ENCODE measurements at places on chromosomes 5 and 9.

GRCh38 chr5:89498699-89499098, 615.7 kb upstream of the MEF2C start:
- DNase-seq: no peak

- no peak for DNase-seq
Measured at GRCh38 chr5:115354246-115354645, 57.8 kb upstream of the CCDC112 start.

- DNase-seq: no peak
Measured at GRCh38 chr5:74130155-74130897, 504.3 kb downstream of the ARHGEF28 start.

DNA sequence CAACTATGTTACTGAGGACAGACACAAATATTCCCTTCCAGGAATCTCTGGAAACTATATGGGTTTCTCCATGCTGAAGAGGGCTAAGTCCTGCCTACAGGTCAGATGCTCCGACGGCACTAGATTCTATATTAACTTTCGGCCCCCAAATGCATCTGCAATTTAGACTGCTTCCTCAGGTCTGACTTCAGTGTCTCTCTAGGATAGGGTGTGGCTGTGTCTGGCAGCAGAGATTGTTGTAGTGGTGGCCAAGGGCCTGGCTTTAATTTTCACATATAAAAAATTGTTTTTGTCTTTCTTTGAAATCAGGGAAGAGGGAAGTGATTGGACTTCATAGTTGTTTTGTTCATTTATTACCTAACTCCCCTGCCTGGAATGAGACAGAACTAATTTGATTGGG, 101.8 kb downstream of the PJA2 start:
- no peak for DNase-seq

DNA sequence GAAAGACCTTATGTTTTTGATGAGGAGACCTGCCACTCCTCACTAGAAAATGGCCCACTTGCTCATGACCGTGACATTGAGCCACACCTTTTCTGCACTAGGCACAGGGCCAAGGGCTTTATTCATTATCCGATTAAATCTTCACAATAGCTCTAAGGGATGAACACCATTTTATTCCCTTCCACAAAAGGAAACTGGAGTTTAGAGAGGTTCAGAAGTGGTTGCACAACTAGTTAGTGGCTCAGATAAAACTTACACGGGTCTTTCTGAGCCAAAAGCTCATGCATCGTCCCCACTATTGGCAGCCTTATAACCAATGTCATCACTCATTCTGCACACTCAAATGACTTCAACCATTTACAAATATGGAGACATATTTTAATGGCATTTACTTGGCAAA, 39.4 kb downstream of the SUSD1 start:
- DNase-seq: no peak

DNA sequence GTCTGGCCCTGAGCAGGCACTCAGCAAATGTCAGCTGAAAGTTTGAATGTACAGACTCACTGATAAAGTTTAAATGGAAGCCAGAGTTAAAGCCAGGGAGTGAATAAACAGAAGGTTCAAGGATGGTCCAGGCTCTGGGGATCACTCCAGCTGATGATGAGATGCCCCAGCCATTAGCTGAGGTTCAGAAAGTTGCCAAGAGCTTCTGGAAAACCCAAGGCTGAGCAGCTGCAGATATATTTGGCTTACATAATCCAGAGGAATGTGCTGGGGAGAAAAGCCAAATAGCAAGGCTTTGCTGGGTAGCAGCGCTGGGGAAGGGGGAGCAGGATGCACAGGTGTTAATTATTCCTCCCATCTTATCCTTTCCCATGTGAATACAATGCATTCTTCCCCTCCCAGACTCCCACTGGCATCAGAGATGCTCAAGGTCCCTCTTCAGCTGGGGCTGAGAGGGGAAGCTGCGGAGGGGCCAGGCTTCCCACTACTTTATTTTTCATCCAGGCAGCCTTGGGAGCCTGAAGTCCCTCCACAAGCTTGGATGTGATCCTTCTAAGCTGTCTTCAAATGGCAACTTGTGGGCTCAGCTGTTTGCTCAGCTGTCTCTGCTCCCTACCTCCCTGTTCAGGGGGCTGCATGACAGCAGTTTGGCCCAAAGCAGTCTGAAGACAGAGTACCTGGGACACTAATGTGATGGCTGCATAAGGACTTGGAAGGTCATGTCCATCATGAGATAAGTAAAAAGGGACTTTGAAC, 341.2 kb downstream of the TRIM32 start:
- DNase-seq: no peak

DNA sequence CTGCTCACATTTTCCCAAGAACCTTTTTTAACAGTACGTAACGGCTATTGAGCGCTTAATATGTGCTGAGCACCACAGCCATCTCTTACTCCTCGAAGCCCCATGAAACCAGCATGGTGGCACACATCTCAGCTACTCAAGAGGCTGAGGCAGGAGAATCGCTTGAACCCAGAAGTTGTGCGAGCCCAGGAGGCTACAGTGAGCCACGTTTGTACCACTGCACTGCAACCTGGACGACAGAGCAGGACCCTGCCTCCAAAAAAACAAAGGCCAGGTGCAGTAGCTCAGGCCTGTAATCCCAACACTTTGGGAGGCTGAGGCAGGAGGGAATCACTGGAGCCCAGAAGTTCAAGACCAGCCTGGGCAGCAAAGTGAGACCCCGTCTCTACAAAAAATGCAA, 28.2 kb downstream of the AQP7 start:
- no peak for DNase-seq

- no peak for DNase-seq
Measured at GRCh38 chr5:68187268-68188055, 28.1 kb upstream of the PIK3R1 start.

- DNase-seq: peak; percentile 99
Measured at GRCh38 chr9:100428871-100429654, 2.1 kb downstream of the MSANTD3 start.

- no peak for DNase-seq
Measured at GRCh38 chr9:96014078-96014477, 138.6 kb downstream of the ERCC6L2 start.

DNA sequence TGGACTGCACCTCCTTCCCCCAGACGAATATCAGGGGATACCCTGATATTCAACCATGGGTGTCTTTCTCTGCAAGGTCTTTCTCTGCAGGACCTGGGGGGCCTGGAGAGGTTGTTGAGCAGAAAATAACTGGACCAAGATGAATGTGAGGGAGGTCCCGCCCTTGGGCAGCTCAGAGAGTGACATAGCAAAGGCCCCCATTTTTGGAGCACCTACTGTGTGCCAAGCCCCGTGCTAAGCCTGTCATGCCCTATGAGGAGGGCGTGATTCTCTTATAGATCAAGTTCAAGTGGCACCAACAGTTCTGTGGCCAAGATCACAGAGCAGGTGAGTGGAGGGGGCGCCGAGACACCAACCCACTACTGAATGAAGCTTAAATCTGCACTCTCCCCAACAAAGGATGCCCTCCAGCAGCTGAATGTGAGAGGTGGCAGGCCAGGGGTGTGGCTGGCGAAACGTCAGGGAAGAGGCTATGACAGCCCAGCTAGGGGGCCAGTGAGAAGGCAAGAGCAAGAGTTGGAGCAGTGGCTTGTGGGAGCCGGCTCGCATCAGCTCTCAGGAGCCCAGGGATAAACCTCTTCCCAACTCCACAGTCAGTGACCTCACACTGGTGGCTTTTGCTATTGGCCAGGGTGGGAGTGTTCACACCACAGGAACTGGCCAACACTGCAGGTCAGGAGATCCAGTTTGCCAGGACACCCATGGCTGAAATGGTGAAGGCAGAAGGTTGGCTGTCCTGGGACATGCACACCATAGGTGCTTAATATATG, 5.3 kb downstream of the SARDH start:
- no peak for DNase-seq

DNA sequence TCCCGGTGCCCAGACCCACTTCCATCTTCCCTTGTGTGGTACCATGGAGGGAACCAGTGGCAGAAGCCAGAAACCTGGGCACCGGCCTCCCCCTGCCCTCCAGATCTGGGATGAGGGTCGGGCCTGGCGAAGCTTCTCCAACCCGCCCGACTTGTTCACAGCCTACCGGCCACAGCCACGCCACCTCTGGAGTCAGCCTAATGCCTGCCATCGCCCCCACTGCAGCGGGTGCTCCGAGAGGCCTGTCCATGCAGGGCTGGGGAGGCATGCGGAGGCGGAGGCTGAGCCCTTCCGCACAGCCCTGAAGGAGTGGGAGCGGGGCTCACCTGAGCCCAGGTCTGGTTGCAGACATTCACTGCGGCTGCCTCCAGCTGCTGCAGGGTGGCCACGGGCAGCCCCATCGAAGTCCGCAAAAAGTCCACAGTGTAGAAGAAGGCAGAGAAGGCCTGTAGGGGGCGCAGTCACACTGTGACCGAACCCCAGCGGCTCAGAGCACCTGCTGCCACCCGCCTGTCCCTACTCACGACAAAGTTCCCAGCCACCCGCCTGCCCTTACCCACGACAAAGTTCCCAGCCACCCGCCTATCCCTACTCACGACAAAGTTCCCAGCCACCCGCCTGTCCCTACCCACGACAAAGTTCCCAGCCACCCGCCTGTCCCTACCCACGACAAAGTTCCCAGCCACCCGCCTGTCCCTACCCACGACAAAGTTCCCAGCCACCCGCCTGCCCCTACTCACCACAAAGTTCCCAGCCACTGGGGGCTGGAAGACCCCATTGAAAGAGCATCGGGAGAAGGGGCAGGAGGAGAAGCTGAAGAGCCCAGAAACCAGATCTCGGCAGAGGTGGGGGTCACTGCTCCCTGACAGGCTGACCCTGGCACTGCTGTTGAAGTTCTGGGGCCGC, 3.8 kb upstream of the NPDC1 start:
- peak; percentile 59 for DNase-seq

DNA sequence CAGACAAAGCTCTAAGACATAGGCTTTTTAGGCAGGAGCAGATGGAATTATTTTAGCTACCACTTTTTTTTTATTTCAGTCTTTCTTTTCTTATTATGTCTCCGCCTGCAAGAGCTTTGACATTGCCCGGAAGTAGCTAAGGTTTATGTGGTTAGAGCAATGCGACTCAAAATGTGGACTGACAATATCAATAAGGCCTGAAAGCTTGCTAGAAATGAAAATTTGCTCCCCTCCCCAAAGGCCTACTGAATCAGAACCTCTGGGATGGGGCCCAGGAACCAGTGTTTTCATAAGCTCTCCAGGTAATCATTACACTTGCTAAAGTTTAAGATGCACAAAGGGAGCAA, 81.3 kb downstream of the SUSD1 start:
- no peak for DNase-seq

GRCh38 chr9:123894822-123895221, 35.1 kb downstream of the DENND1A start:
- no peak for DNase-seq

- no peak for DNase-seq
Measured at GRCh38 chr5:34609951-34610441, 46.1 kb upstream of the RAI14 start.

DNA sequence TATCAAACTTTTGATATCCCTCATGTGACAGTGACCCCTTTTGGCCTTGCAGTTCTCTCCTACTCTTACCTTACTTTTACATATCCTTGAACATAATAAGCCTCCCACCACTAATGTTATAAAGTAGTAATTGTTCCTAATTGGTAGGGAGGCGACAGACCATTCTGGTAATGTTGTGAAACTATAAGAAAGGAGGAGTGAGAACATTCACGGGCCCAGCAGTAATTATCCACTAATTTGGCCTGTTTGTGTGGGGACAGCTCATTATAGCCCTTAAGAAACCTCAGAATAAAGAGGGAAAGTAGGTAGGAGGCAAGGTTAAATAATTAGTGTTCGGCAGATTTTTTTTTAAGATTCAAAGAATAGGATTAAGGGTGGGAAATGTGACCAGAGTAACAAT, 1046.5 kb upstream of the ARRDC3 start:
- DNase-seq: no peak

DNA sequence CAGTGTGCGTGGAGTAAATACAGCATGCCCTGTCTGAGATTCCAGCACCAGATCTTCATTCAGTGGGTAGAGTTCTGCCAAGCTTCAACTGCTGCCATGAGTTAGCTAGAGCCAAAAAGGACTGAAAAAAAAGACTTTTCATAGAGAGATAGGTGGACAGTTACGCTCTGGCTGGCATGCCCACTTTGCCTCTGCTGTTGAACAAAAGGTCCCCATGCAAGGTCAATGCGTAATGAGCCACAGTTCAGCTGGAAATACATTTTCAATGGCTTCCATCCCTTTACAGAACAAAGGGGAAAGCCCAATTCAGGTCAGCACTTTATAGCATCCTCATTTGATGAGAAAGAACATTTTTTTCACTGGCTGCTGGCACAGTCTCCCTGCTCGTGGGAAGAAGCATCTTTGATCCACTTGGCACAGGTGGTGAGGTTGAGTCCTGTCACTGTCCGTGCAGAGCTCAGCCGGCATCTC, 86.9 kb upstream of the ERCC6L2 start:
- DNase-seq: no peak

GRCh38 chr9:105116052-105116868, 128.2 kb upstream of the SLC44A1 start:
- no peak for DNase-seq

DNA sequence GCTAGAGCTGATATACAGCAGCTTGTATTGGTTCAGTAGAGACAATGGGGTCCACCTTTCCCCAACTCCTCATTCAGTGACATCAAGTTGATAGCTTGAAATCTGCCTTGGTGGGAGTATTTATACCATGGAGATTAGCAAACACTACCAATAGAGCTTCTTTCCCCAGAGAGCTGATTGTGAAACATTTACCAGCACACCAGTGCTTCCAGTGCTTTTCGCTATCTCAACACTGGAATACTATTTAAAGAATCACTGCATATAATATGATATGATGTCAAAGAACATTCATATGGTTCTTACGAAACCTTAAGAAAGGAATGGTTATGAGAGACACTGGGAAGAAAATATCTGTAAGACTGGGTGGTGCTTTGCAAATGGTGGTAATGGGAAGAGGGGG, 21.8 kb upstream of the RNF145 start:
- DNase-seq: no peak

DNA sequence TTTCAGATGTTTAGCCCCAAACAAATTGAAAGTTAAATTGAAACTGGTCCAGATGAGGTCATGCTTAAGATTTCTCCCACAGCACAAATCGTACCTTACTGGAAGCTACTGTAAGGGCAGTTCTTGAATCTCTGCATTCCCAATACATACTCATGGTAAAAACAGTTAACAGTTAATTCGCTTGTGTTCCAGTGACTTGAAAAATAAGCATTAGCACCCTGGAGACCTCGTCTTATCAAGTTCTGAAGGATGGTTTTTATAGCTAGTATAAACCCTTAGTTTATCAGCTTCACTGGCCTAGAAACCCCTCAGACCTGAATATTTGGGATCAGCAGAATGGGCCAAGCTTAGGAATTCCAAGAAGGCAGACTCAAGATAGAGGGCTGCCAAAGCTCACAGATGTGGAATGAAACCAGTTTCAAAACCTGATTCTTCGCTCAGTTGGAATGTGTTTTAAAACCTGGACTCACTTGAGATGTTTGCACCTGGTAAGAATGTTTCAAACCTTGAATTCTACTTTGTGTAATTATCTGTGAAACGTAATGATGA, 103.6 kb downstream of the C9orf152 start:
- no peak for DNase-seq

- DNase-seq: no peak
Measured at GRCh38 chr5:31993165-31993961, 180.8 kb downstream of the GOLPH3 start.

GRCh38 chr9:127783111-127784008, 2.5 kb upstream of the CDK9 start:
- DNase-seq: no peak
